ENCODE measurements at places on chromosomes 1 and 21.

DNA sequence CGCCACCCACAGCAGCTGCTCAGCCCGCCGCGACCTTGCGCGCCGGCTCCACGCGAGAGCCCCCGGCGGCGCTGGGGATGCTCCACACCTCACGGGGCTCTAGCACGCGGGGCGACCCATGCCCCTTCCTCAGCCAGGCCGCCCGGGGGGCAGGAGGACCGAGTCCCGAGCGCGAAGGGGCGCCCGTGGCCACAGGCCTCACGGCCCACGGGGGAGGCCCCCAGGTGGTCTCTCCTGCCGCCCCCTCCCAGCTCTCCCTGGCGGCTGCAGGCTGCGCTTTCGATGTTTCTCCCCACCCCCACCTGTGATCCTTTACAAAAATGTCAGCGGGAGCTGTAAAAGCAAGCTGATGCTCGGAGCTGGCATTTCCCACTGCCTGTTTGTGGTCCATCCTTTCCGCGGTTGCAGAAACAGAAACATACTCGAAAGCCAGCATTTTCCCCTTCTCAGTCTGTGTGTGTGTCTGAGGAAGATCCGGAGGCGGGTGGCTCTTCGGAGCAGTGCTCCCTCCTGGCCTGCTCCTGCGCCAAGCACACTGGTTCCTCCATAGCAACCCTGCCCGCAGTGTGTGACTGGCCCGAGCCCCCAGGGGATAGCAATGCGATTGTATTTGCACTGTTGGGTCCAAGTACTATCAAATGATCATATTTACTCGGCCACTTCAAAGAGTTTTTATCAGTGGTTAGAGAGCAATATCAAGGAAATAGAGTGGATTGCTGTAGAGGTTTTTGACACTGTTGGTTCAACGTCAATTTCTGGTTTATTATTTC is 2.1 kb downstream of the KIF26B start:
- DNase-seq = no peak

- no peak for DNase-seq
These were observed 26.7 kb upstream of the C8B start for GRCh38 chr1:56992318-56993125.

GRCh38 chr1:236608930-236609726 is 4.8 kb upstream of the HEATR1 start:
- DNase-seq = no peak

GRCh38 chr1:112589766-112590165 is 29.2 kb downstream of the ST7L start:
- no peak for DNase-seq

- DNase-seq = no peak
These were observed 38.2 kb upstream of the WDR26 start for GRCh38 chr1:224472806-224473205.

Data from esophagus squamous epithelium (tissue), 5 donors.